ENCODE measurements at places on chromosomes 13 and 19.

DNA sequence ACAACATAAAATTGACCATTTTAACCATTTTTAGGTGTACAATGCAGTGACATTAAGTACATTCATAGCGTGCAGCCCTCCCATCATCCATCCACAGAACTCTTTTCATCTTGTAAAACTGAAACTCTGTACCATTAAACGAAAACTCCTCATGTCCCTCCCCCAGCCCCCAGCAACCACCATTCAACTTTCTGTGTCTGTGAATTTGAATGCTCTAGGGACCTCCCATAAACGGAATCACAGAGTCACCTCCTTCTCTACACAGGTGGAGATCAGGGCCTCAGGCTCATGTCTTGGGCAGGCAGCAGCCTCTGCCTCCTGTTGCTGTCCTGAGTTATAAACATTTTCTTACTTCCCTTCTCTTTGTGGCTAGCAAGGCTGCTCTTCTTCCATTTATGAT is 7.3 kb upstream of the CCNE1 start:
- no peak for DNase-seq

DNA sequence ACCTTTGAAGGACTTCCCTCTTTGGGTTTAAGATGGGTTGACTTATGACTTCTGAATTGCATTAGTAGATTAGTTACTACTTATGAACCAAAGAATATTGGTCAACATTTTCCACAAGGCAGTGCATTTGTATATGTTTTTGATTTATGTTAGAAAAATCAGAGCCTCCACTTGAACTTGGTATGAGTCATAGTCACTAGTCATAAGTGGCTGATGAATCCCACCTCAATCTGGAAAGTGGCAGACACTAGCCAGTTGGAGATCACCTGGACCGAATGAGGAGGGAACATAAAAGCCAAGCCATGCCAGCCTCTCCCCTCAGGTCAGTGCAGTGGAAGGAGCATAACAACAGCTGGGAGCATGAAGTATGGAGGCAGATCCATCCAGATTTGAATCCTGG is 39.3 kb upstream of the SPART start:
- no peak for DNase-seq

DNA sequence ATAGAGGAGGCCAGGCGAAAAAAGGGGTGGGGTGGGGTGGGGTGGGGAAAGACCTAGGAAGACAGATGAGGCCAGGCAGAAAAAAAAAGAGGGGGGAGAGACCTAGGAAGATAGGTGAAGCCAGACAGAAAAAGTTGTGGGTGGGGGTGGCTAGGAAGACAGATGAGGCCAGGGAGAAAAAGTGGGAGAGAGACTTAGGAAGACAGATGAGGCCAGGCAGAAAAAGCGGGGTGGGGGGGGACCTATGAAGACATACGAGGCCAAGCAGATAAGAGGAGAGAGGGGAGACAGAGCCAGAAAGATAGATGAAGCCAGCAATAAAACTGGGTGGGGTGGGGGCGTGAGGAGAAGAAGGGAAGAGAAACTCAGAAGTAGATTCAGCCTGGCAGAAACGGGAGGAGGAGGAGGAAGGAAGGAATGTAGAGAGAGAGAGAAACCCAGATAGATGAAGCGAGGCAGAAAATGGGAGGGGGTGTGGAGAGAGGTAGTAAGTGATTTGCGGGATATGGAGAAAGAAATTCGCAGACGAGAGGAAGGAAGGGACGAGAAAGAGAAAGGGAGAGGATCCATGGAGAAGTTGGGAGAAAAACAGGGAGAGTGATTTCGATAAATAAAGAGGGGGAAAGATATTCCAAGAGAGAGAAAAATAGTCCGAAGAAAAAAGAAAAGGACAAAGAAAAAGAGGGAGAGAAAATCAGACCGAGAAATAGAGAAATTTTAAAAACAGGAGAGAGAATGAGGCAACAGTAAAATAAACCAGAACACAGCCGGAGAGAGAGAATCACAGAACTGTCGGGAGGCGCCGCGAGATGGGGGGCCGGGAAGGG is 12.2 kb upstream of the CACNG6 start:
- DNase-seq: no peak

- no peak for DNase-seq
Observed at GRCh38 chr19:18756896-18757295, 34.2 kb downstream of the COMP start.

DNA sequence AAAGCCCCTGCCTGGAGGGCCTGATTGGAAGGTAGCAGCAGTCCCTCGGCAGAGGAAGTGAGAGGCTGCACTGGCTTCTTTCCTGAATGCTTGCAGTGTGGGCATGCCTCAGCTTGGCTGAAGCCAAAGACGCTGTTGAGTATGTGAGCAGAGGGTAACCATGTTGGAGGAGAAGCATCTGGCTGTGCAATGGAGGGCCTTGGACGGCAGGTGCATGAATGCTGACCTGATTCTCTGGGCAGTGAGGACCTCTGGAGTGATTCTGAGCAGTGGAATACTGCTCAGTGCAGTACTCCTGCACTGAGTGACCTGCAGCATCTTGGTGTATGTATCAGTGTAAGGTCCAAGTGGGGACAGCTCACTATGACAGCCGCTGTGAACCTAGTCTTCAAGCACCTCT is 46.9 kb downstream of the SOX1 start:
- DNase-seq: no peak

- DNase-seq: no peak
Observed at GRCh38 chr13:108985166-108985565, 355.8 kb downstream of the MYO16 start.

DNA sequence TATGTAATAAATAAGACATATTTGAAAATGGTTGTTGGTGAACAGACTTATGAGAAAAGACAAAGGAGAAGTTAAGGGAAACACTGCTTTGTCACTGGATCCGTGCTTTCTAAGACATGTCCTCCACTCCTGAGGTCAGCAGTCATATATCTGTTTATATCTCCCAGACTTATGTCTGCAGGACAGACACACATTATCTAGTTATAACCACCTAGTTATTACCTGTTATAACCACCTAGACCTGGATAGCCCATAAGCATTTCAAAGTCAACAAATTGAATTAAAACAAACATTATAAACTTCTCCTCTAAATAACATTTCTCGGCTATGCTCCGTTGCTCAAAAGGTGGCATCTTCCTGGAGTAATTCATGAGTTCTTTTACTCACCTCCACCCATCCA is 96.4 kb downstream of the SPRY2 start:
- no peak for DNase-seq

GRCh38 chr13:35256459-35257148 is 219.9 kb downstream of the MAB21L1 start:
- DNase-seq: no peak

GRCh38 chr19:32373585-32374295 is 28.3 kb downstream of the ZNF507 start:
- no peak for DNase-seq

GRCh38 chr19:54201980-54202379 is 1.3 kb downstream of the RPS9 start:
- no peak for DNase-seq

- no peak for DNase-seq
Observed at GRCh38 chr13:55576389-55576788, 1564.3 kb upstream of the PRR20A start.

DNA sequence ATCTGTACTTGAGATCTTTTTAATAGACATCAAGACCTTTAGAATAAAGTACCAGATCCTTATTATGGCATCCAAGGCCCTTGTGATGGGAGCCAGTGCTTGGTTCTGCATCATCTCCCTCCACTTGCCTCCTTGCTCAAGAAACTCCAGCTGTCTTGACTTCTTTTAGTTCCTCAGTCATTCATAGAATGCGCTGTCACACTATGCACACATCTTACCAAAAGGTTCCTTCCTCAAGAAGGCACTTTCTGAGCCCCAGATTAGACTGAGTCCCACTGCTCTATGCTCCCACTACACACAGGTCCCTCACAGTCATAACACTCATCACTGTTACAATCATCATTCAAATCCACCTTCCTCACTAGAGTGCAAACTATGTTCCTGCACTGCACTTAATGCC is 57.8 kb upstream of the ITM2B start:
- DNase-seq: no peak

GRCh38 chr19:18491995-18492953 is 29.6 kb downstream of the ELL start:
- no peak for DNase-seq
